Stomach (tissue), 19 donors: ENCODE measurements at places on chromosomes 2 and 18. TPM values are rescaled to one million over a fixed set of nuclear protein-coding genes. Genes with fewer than 3 reads are reported as not detected.

GRCh38 chr2:8539743-8540551 is 141.9 kb upstream of the ID2 start:
- peak; percentile 68 for DNase-seq

The C2orf80 gene
- not detected for total RNA-seq

- no peak for DNase-seq
These were observed 175.9 kb upstream of the FN1 start for GRCh38 chr2:215611609-215612386.

The RBM43 gene
- total RNA-seq = 10.8 TPM

DNA sequence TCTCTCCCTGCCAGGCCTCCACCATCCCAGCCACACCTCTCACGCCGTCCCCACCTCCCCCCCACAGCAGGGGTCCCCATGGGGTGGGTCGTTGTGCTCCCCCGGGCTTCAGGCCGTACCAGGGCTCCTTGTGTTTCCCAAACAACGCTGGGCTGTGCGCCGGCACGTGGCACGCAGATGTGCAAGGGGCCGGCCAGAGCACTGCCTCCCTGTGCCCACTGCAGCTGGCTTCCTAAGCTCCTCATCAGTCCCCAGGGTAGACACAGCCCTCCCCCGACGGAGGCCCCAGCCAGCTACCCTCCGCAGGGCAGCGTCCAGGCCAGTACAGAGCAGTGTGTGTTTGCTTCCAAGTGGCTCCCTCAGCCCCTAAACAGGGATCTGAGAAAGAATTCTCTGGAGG is 34.0 kb downstream of the BIN1 start:
- no peak for DNase-seq

- no peak for DNase-seq
These were observed 15.2 kb downstream of the PAX3 start for GRCh38 chr2:222283634-222284033.

DNA sequence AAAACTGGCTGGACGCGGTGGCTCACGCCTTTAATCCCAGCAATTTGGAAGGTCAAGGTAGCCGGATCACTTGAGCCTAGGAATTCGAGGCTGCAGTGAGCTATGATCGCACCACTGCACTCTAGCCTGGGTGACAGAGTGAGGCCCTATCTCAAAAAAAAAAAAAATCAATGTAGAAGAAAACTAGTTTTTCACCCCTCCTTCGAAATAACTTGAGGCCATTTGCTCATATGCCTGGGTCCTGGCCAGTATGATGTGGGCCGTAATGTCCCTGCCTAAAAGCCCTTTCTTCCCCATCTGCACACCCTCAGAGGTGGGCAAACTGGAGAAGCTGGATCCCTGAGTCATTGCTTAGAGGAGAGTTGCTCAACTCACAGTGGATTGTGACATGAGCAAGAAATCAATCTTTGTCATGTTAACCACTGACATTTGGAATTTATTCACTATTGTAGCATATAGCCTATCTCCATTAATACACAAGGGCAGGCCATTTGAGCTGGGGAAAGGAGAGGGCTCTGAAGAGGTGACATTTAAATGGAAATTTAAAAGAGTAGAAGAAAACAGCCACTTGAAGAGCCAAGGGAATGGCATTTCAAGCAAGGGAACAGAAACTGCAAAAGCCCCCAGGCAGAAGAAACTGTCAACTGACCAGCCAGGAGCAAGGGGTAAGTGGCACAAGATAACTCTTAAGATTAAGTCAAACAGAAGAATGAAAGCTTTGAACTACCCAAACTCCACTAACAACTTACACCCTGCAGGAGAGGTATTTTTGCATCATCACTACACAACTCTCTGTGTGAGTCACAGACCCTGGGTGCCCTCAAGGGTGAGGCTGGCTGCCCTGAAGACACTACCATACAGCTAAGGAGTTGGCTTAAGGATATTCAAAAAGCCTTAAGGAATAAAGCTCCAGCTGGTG is 7.6 kb upstream of the METTL21A start:
- peak; percentile 36 for DNase-seq

DNA sequence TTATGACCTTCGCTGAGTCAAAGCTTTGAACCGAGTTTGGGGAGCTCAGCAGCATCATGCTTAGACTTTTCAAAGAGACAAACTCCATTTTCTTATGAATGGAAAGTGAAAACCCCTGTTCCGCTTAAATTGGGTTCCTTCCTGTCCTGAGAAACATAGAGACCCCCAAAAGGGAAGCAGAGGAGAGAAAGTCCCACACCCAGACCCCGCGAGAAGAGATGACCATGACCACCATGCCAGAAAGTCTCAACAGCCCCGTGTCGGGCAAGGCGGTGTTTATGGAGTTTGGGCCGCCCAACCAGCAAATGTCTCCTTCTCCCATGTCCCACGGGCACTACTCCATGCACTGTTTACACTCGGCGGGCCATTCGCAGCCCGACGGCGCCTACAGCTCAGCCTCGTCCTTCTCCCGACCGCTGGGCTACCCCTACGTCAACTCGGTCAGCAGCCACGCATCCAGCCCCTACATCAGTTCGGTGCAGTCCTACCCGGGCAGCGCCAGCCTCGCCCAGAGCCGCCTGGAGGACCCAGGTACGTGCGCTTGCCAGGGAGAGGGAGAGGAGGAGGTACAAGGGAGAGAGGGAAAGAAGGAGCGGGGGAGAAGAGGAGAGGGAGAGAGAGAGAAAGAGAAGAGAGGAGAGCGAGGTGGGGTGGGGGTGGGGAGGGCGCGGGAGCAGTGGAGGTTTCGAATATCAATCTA is at the start of gene DLX1:
Gene DLX1, plus strand, starts transcription at position 48 of the 700 bp plus-strand sequence. Its CDS starts 171 bp downstream, at position 219.
- DNase-seq = peak; percentile 51

- DNase-seq = no peak
These were observed 48.4 kb upstream of the IGFBP5 start for GRCh38 chr2:216743781-216744180.

DNA sequence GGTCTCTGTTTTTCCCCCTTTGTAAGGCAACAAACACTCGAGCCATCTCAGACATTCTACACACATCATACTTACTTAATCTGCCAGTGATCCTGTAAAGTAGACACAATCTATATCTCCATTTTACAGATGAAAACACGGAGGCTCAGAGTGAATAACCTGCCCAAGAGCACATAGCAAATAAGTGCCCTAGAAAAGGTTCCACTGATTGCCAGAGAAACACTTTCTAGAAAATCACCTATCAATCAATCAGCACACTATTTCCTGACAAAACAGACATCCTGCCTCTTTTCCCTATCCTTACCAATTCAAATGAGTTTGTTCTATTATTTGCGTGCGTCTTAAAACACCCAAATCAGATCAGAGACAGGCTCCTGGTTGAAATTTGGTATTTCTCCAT is 23.9 kb downstream of the SLC66A3 start:
- DNase-seq = no peak

GRCh38 chr2:193561054-193561453 is 1366.3 kb upstream of the TMEFF2 start:
- peak; percentile 1 for DNase-seq

The KLHL41 gene
- not detected for total RNA-seq

DNA sequence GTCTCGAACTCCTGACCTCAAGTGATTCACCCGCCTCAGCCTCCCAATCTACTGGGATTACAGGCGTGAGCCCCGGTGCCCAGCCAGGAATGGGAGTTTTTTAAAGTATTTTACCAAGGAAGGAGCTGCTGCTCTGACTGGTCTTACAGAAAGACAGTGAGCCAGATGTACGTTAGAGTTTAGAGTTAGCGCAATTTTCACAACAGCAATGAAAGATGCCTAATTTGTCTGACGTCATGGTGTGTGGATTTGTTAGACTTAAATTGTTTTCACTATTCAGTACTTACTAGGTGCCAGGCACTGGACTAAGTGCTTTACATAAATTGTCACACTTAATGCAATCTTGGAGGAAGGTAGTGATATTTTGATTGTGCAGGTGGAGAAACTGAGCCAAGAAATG is 12.4 kb upstream of the RPL37A start:
- DNase-seq = no peak

DNA sequence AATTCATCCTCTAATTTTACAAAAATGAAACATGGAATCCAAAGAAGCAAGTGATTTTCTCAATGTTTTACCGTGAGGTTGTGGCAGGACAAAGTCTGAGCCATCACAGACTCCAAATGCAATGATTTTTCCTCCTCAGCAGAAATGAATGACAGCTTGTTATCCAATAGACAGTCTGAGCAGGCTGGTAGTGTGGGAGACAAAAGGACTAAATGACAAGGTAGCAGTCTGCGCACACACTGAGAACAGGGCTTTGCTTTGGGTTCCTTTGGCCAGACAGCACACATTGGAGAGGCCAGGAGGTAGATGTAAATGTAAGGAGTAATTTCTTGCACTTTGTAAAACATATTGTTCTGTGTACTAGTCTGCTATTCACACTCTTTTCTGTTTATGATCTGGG is 50.3 kb upstream of the RGPD4 start:
- DNase-seq = no peak

DNA sequence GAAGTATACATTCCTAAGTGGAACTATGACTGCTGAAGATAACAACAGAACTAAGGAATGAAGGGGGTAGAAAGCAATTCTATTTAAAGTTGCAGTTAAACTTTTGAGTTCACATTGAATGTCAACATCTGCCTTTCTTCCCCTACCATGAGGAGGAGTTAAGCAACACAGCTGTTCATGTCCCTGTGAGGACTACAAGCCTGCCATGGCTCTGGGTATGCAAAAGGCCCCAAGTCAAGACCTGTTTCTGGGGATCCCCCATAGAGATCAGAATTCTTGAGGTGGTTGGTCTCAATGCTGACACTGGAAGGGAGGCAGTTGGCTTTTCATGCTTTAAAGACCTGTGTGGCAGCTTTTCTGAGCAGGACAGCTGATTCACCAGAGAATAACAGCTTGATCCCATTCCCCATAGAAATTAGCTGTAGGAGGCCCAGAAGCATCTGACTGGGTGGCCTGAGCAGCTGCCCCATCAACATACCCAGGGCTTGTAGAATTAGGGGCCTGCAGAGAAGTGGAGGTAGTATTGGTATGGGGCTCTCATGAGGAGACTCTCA is 131.0 kb downstream of the SETBP1 start:
- DNase-seq = no peak

GRCh38 chr18:6666012-6666685 is 63.4 kb upstream of the ARHGAP28 start:
- no peak for DNase-seq

- DNase-seq = no peak
These were observed 186.7 kb downstream of the INSIG2 start for GRCh38 chr2:118274841-118275510.

- no peak for DNase-seq
These were observed 10.2 kb downstream of the CYRIA start for GRCh38 chr2:16655445-16655837.

- DNase-seq = no peak
These were observed 50.0 kb downstream of the SLC8A1 start for GRCh38 chr2:40401896-40402295.

The CCDC141 gene
- 1.2 TPM for total RNA-seq

The GDF7 gene
- total RNA-seq = not detected

DNA sequence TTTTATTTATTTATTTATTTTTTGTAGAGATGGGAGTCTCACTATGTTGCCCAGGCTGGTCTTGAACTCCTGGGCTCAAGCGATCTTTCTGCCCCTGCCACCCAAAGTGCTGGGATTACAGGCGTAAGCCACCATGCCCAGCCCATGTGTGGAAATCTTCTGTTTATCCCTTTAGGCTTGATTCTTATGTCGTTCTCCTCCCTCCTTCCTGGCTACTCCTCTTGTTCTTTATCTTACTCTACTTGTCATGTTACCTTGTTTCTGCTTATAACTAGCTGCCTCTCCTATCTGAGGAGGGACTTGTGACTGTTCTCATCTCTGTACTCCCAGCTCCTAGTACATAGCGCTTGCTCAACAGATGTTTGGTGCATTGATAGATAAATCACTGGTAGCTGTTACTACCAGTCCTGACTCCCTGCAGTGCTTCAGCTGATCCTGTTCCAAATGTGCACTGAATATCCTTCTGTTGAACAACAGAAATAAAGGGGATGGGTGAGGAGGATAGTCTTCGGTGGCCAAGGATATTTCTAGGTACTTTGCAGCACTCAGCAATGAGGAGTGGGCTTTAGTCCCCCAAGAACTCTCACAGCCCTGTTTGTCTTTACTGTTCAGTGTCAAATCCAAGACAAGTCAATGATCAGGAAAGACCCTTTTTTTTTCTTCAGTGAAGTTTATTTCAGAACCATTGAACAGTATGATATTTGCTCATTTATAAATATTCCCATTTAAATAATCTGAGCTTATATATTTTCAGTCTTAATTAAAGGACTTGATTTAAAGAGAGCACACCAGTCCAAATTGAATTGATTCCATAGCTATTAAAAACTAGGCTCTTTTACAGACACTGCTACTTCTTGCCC is 7.2 kb downstream of the IL1B start:
- no peak for DNase-seq

The ST6GAL2 gene
- not detected for total RNA-seq

DNA sequence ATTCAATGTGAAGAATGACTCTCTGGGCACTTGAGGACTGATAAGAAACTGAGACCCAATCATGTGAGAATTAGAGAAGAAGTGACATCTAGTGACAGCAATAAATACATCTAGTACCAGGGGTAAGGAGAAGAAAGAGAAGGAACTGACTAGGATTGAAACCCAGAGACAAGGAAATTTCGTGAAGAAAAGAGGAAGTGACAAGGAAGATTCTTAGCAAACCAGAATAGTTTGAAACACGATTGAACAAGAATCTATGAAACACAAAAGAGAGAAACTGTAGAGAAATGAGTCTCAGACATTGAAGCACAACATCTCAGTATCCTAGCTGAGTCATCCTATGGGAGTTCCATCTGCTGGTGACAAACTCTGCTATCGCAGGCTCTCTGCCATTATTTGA is 571.9 kb upstream of the PKDCC start:
- no peak for DNase-seq

The LRATD1 gene
- 9.8 TPM for total RNA-seq

The FAM124B gene
- total RNA-seq = 3.5 TPM

- no peak for DNase-seq
These were observed 35.4 kb upstream of the PGAP1 start for GRCh38 chr2:196961889-196962288.

- no peak for DNase-seq
These were observed 143.4 kb upstream of the SMAD7 start for GRCh38 chr18:49094136-49094535.

GRCh38 chr2:3149441-3150217 is 228.0 kb downstream of the EIPR1 start:
- no peak for DNase-seq

The CFAP53 gene
- total RNA-seq = not detected

- no peak for DNase-seq
These were observed 61.7 kb upstream of the NCK2 start for GRCh38 chr2:105683011-105683492.

DNA sequence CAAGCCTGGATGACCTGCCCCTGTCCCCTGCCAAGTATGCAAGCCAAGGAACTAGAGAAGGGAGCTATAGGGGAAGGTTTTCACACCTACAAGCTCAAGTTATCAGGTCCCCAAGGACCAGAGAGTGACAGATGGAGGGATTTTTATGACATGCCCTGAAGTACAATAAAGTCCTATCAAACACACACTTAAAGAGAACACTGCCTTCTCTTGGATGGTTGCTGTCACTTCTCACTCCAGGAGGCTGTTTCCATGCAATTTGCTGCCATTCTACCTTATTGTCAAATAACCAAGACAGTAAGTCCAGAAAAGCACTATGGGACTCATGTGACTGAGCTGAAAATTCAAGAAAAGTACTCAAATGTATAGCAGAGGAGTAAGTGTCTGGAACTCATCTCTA is 76.6 kb upstream of the DDX18 start:
- no peak for DNase-seq
